ENCODE measurements at places on chromosomes 1 and 21.

DNA sequence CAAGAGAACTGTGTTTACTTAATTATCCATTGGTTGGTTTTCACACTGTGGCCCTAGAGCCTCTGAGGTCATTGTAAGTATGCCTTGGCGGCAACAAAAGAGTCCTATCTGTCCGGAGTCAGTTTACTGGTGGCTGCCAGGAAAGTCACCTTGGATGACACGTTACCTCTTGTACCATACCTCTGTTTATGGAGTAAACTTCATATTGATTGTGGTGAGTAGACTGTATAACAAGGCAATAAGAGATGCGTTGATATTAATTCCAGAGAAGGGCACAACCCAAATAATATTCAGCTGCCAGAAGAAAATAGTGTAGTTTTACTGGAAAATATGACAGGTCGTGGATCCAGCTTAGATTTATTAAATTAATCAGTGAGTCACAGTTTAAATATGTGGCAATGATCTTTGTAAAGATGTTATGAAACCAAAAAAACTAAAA lies 20.4 kb upstream of the KIF14 start:
- DNase-seq = no peak

DNA sequence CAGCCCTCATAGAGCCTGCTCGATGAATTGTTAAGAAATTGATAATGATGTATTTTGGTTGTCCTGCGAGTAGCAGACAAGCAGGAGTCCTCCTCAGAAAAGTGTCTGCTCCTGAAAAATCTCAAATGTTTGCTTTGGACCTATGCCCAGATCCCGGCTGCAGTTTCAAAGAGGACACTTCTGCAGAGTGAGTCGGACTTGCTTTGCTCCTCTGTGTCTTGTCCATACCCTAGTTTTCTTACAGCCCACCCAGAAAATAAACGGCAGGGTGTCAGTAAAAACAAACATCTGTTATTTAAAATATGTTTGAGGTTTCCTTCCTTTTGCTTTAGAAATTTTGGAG lies 2.8 kb downstream of the S100A10 start:
- DNase-seq = peak; percentile 27

DNA sequence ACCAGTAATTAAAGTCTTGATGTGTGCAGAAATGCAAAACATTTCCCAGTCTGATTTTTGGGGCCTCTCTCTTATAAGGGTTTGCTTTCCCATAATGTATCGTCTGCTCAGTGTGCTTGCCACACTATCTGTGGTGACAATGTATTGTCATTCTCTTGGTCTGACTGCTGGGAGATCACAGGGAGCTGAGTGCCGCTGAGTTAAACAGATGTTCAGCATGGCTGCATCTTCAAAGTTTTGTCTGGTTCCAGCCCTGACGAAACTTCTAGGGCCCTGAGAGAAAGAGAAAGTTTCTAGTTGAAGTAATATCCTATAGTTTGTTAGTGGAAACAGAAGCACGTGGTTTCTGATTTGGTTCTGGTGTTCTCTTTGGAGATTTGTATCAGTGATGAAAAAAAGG lies 42.6 kb downstream of the DNM3 start:
- no peak for DNase-seq

DNA sequence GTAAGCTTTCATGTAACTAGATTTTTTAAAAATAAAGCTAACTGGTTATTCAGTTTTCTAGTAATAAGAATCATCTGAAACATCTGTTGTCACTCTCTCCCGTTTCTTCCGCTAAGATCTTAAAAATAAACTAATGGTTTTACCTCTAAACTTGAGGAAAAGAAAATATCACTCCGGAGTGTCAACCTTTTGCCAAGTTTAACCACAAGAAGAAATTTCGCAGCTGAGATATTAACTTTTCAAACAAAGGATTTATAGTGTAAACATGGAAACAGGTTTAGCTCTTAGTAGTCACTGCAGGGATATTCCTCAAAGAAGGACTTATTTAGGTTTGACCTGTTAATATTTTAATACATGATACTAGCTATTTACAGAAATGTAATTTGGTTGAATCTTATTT lies 954.9 kb downstream of the ADGRL2 start:
- no peak for DNase-seq

- DNase-seq = peak; percentile 32
Measured at GRCh38 chr1:27416387-27417111, 24.1 kb downstream of the GPR3 start.

GRCh38 chr1:66388913-66389312 lies 145.0 kb upstream of the SGIP1 start:
- DNase-seq = no peak

- no peak for DNase-seq
Measured at GRCh38 chr1:161285521-161285920, 24.2 kb downstream of the MPZ start.

DNA sequence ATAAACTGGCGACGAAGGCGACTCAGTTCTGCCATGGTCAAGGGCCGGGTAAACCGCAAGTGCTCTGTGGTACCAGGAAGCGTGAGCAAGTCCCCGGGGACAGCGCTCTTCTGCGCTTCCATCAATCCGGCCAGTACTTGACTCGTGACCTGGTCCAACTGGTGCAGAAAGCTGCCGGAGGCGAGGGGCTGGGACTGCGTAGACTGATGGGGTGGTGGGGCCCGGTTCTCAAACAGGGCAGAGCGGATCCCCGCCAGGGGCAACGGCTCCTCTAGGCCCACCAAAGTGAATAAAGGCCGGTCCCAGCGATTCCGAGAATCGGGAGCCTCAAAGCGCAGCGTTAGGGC lies 852 bp downstream of the KTI12 start:
- DNase-seq = no peak

- no peak for DNase-seq
Measured at GRCh38 chr1:246265481-246265880, 241.6 kb downstream of the SMYD3 start.

All from DMS153 (cell line).